ENCODE measurements at places on chromosomes 3 and 15.
A peak's percentile ranks its signal among the peaks of the same experiment; 100 is the strongest.

DNA sequence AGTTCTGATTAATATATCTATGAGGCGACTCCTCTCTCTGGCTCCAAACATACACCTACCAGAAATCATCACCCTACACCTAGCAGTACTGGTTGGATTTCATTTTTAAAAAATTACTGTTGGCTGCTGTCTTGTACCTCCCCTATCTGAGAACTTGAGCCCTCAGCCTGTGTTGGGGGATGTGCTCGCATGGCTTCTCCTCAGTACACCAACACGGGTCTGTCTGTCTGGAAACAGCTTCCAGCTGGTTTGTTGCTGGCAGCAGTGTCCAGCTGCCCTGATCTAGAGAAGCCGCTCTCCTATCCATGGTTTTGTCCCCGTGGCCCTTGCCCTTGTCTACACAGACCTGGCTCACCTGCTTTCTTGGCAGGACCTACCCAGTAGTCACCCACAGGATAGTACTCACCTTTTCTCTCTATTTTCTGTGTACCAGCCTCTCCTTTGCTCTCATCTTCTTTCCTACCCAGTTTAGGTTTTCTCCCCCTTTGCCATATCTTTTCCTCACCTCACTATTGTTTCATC, 43.2 kb upstream of the NEDD4 start:
- no peak for DNase-seq

DNA sequence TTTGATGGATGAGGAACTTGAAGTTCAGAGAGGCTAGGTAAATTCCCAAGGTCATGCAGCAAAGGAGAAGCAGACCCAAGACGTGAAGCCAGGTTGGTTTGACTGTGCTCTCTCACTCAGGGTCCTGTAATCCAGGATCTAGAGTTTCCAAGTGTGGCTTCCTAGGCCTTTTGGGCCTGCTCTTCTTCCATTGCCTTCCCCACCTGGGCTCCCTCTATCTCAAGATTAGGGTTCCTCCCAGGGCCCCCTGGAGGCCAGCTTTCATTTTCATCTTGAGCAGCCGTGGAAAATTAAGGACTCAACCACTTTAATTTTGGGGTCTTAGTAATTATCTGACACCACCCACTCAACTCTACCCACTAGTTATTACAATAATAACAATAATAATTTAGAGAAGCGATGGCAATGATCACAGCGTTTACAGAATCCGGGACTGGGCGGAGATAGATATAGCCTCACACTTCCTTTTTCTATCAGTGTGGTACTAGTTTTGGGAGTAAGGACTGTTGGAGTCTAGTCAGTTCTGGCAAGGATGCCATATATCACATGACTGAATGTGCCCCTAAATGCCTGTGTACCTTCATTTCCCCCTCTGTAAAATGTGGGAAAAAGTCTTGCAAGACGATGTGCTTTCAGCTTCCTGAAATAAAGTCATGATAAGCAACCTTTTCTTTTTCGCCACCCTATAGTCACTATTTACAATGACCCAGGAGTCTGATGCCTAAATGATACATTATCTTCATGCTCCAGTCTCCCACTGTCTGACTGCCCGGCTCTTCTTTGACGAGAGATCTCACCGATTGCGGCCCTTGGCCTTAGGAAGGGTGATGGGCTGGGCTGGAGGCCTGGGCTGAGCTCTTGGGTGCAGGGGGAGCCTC, 30.2 kb upstream of the MAGEF1 start:
- DNase-seq = no peak

DNA sequence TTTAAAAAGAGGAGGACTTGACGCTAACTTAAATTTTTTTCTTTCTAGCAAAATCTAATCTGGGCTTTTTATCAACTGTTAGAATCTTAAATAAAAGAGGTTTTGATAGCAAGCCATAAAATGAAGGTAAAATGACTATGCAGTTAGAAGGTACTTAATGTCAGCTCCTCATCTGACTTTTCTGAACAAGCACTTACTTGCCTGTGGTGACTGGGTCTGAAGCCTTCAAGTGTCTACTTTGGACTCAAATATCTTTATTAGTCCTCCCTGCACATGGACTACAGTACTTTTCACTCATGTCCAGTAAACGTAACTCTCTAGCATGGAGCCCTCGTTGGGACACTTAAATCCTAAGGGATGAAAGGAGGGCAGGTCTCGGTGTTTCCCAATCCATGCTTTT, 135.9 kb downstream of the P2RY1 start:
- DNase-seq = no peak

GRCh38 chr3:38843898-38844297, 27.9 kb upstream of the SCN10A start:
- no peak for DNase-seq

GRCh38 chr3:197478746-197479668, 76.8 kb downstream of the BDH1 start:
- no peak for DNase-seq

GRCh38 chr3:61812517-61812916, 251.1 kb downstream of the PTPRG start:
- no peak for DNase-seq

DNA sequence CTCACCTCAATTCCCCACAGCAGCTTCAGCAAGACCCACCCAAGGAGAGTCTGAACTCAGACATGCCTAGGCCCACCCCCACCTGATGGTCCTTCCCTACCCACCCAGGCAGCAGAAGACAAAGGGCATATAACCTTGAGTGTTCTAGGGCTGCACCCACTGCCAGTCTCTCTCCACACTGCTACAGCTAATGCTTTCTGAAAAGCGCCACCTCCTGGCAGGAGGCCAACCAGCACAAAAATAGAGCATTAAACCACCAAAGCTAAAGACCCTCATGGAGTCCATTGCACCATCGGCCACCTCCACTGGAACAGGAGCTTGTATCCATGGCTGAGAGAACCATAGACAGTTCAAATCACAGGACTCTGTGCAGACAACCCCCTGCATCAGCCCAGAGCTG, 11.3 kb upstream of the RPL39L start:
- peak; percentile 81 for DNase-seq

- no peak for DNase-seq
These were observed 51.5 kb downstream of the GABRB3 start for GRCh38 chr15:26721232-26721967.

DNA sequence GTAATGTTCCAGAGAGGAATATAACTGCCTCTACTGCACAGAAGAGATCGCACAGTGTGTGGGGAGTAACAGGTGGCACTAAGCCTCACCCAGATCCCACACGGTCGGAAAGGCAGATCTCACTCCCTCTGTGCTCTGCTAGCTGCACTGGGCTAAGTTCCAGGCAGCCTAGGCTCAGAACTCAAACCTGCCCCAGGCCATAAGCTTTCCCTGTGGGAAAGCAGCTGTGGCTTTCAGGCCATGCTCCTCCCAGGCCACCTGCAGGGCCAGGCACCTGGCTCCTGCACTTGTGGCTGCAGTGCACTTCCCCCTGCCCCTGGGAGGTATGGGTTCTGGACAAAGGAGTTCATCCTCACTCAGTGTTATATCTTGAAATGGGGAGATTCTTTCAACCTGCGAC, 27.5 kb downstream of the PCCB start:
- DNase-seq = no peak

DNA sequence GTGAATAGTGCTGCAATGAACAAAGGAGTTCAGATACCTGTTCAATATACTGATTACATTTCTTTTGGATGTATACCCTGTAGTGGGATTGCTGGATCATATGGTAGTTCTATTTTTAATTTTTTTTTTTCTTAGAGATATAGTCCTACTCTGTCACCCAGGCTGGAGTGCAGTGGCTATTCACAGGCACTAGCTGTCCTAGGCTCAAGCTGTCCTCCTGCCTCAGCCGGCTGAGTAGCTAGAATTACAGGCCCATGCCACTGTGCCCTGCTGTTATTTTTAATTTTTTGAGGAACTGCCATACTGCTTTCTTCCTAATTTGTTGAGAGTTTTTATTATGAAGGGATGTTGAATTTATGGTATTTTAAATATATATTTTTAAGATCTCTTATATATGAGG, 23.0 kb upstream of the CACNA2D3 start:
- DNase-seq = no peak

DNA sequence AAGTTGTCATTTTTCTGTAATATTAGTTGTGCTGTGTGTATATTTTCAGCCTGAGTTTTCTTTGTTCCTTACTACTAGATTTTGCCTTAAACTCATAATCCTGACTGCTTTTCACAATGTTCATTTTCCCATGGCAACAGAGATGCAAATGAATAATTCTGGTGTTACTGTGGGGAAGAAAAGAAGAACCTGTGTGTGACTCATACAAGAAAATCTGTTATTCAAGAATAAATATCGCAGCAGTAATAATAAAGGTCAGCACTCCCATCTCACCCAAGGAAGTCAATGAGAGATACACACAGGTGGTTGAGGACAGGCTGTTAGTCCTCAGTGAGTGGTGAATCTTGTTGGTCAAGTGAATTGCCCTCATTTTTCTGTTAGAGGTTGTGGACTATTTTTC, 656.6 kb upstream of the NAALADL2 start:
- no peak for DNase-seq

DNA sequence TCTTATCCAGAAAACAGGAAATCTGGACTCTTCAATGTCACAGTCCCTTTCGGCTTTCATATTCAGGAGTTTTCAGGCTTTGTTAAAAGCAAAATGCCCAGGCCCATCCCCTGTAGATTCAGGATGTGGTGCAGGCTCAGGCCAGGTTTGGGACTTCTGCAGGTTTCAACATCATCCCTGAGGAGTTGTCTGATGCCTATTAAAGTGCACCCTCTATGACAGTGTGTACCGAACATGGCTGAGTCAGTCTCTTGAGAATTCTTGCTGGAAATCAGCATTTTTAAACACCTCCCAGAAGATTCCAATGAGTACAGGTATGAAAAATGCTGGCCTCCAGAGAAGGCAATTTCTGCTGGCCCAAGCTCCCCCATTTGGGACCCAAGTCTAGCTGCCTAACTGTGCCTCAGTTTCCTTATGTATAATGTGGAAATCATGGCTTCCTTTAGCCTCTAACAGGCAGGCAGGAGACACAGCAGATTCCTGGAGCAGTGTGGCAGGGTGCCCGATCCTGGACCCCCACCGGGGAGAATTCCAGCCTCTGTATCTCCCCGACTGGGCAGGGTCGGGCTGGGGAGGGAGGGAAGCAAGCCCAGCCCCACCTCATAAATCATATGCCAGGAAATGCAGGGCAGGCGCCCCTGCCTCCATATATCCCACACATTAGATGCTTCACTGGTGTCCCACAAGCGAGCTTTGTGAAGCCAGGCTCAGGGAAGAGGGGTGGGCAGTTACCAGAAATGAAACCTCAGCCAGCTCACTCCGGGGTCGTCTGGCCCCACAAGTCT, 44.4 kb upstream of the SLC6A11 start:
- no peak for DNase-seq

DNA sequence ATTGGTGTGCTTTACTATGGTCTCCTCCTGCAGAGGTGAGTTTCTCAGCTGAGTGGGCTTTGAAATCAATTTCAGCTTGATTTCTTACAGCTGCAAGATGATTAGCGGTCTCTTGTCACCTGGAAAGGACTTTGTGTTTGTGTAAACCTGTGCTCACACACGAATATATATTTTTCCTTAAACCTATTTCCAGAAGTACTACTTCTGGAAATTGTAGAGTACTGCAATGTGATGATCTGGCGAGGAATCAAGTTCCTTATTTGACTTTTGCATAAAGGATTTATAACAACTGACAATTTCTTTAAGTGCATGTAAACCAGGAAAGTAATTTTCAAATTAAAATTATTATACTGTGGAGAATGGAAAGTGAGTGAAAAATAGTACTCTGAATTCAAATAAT, 2.1 kb downstream of the MCTP2 start:
- no peak for DNase-seq

DNA sequence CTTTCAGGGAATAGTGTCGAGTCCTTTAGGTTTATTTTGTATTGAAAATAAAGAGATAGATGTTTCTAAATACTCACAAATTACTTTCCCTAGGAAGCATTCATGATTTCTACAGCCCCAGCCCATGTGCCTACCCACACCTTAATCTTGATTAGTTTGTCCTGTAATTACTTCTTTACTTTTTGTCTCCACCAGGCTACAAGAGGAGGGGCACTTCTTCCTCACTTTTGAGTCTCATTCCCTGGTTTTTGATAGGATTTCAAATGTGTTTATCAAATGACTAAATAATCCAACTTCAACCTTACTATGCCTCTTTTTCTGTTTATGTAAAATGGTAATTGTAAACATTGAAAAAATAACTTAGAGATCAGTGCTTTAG, 1.8 kb downstream of the PXK start:
- no peak for DNase-seq

GRCh38 chr3:47000198-47000815, 20.8 kb downstream of the NBEAL2 start:
- DNase-seq = no peak

- DNase-seq = no peak
These were observed 102.6 kb upstream of the BNIP2 start for GRCh38 chr15:59791755-59792154.

DNA sequence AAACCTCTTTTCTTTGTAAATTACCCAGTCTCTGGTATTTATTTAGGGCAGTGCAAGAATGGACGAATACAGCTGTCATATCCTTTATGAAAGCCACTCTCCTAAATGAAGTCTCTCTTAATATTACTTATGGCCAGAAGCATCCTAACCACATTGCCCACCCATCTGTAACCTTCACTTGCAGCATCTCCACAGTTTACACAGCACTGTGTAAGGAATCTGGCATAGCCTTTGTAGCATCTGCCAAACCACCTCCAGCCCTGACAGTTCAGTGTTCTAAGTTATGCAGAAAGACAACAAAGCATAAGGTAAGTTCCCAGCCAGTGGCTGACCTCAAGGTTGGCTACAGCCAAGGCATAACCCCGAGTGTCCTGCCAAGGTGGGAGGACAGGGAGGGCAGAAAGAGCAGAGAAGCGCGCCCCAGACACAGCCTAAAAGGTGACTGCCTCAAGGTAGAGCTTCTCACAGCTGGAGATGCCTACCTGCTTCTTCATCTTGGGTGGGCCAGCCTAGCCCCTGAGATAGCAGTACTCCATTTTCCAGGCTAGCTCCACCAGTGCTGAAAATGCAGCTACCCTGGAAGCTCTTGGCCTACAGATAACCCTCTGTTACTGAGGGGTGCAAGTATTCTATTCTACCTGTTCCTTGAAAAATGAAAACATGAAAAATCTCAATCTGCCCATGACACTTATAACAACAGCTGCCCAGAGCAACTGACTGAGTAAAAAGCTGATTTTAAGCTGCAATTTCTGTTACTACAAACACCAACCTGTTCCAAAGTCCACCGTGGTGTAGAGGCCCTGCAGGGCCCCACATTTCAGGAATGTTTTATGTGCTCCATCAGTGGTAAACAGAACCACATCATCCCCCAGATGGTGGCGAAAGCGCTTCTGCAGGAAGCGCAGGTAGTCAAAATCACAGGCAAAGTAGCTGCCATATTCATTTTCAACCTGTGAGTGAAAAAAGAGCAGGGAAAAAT, 39.3 kb downstream of the GLB1 start:
- DNase-seq = no peak

GRCh38 chr15:53506370-53506769, 253.1 kb downstream of the WDR72 start:
- no peak for DNase-seq

Measured in stimulated activated CD8-positive, alpha-beta memory T cell treated with anti-CD3 and anti-CD28 coated beads, Interleukin-4, amount 100 ng/mL, for 48 hours (primary cell).